LHCN-M2 (cell line): ENCODE measurements at places on chromosomes 4 and X. TPM values are rescaled to one million over a fixed set of nuclear protein-coding genes. Genes with fewer than 3 reads are reported as not detected.

The PLK4 gene
- total RNA-seq = 31.1 and 47.5 TPM in 2 replicates

- no peak for DNase-seq
These were observed 636.0 kb upstream of the NDST4 start for GRCh38 chr4:115749404-115749803.

The RNF175 gene
- total RNA-seq = not detected in 2 replicates

DNA sequence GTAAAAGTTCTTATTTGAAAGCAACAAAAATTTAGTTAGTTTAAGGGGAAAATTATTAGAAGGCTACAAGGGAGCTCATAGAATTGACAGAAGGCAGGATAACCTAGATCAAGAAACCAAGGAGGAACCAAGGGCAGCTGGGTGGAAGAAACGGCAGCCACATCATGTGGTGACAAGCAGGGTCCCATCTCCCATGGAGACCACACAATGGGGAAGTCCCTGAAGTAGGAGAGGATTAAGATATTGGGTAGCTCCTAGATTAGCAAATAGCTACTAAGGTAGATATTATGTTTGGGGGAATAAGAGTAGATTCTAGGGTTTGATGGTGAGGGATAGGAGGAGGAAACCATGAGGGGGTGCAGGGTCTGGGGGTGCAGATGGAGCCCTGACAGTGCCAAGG, 48.0 kb upstream of the TMEM154 start:
- DNase-seq = no peak

The SH3BP2 gene
- total RNA-seq = 26.9 and 31.7 TPM in 2 replicates

The SORCS2 gene
- 0.52 and 0.90 TPM in 2 replicates for total RNA-seq

GRCh38 chr4:13529128-13529919, 15.0 kb downstream of the NKX3-2 start:
- no peak for DNase-seq

DNA sequence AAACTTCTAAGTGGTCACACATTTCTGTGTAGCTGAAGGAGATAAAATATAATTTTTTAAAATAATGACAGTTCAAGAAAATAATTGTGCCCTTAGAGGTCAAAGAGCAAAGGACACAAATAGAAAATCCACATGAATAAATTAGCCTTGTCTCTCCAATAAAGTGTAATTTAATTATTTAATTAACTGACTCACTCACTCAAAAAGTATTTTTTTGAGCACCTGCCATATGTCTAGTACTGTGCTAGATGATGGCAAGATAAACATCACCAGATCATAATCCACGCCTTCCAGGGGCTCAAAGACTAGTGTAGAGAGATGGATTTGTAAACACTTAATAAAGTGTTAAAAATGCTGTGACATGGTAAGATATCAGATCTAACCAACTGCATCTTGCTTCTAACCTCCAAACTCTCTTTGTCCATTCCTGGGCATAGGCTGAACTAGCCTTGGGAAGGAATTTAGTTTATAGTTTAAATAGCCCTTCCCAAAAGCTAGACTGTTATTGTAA, 112.5 kb downstream of the SCLT1 start:
- peak; percentile 1 for DNase-seq

The PDE5A gene
- total RNA-seq = 1.6 TPM in 2 replicates

The ARR3 gene
- not detected in 2 replicates for total RNA-seq

The SLC25A6 gene
- total RNA-seq = 248 and 328 TPM in 2 replicates

GRCh38 chrX:111837197-111837596, 38.8 kb upstream of the TRPC5OS start:
- DNase-seq = no peak

The FRG2 gene
- not detected in 2 replicates for total RNA-seq

- DNase-seq = no peak
These were observed 89.2 kb downstream of the PJA1 start for GRCh38 chrX:69076088-69076487.

DNA sequence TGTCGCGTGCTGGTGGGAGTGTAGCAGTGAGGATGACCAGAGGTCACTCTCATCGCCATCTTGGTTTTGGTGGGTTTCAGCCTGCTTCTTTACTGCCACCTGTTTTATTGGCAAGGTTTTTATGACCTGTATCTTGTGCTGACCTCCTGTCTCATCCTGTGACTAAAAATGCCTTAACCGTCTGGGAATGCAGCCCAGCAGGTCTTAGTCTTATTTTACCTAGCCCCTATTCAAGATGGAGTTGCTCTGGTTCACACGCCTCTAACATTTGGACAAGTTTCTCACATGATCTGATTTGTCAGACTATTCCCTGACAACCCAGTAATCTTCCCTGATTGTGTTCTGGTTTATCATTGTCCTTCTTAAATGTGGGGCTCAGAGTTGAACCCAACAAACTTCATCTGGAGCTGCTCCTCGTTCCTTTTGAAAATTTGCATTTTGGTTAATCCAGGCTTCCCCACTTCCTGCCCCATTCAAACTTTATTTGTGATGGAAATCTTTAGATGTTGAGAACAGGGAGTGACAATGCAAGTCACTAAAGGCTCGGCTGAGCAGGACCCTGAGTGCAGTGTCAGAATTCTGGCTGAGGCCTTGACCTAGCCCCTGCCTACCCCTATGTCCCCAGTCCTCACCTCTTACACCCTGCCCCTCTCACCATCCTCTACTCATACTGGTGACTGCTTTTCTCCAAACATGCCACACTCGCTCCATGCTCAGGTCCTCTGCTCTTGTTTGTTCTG, 226.8 kb downstream of the STIM2 start:
- no peak for DNase-seq

The COL4A6 gene
- total RNA-seq = 0.75 and 0.83 TPM in 2 replicates

DNA sequence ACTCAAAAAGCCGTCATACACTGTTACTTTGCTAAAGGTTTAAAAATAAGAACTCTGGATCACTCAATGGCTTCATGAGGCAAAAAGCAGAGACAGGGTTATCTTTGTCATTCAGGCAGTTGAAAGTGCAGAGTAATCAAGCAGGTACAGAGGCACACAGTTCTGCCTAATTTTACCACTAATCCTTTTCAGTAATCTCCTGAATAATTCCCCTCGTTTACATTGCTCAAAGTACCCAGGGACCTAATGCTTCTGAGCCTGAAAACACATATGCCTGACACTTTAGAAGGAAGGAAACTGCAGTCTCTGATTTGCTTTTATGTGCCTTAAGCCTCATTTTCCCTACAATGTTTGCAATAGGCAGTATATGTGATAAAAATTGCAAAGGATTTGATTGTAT, 71.4 kb upstream of the TRAM1L1 start:
- DNase-seq = no peak

The LNX1 gene
- 10.8 and 15.0 TPM in 2 replicates for total RNA-seq

The CTAG1B gene
- not detected in 2 replicates for total RNA-seq

DNA sequence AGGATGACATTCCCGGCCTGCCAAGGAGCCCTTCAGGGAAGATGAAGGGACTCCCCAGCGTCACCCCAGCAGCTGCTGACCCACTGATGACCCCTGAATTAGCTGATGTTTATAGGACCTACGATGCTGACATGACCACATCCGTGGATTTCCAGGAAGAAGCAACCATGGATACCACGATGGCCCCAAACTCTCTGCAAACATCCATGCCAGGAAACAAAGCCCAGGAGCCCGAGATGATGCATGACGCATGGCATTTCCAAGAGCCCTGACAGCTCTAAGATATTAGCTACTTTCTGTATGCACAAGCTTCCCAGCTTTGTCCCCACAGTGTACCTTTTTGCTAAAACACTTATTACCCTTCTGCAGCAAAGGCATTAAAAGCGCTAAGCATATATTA, 14.4 kb downstream of the AMBN start:
- peak; percentile 26 for DNase-seq

DNA sequence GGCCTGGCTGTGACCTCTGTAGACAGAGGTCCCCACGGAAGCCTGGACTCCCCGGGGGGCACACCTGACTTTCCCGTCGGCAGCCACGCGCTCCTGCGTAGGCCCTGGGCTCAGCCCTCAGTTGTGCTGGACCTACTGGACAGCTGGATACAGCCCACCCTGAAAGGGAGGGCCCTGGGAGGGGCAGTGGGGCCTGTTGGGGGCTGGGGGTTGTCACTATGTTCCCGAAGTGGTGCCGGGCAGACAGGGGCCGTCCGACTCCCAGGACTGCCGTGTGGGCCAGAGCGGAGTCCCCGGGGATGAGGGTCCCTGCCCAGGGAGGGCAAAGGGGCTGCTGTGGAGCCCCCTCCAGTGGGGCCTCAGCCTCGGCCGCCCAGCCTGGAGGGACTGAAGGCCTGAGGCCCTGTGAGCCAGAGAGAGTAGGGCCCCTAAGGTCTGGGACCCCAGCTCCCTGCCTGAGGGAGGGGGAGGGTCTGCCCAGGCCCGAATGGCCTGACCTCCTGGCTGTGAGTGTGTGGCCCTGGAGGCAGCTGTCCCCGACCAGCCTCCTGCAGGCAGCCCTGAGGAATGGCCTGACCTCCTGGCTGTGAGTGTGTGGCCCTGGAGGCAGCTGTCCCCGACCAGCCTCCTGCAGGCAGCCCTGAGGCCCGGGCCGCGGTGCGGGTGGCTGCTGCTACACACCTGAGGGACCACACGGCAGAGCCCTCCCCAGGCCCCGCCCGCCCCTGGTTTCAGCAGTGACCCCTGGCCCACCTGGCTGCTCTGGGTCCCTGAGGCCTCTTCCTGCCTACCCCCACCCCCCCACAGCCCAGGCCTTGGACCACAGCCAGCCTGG, 25.8 kb downstream of the FGFRL1 start:
- DNase-seq = no peak

DNA sequence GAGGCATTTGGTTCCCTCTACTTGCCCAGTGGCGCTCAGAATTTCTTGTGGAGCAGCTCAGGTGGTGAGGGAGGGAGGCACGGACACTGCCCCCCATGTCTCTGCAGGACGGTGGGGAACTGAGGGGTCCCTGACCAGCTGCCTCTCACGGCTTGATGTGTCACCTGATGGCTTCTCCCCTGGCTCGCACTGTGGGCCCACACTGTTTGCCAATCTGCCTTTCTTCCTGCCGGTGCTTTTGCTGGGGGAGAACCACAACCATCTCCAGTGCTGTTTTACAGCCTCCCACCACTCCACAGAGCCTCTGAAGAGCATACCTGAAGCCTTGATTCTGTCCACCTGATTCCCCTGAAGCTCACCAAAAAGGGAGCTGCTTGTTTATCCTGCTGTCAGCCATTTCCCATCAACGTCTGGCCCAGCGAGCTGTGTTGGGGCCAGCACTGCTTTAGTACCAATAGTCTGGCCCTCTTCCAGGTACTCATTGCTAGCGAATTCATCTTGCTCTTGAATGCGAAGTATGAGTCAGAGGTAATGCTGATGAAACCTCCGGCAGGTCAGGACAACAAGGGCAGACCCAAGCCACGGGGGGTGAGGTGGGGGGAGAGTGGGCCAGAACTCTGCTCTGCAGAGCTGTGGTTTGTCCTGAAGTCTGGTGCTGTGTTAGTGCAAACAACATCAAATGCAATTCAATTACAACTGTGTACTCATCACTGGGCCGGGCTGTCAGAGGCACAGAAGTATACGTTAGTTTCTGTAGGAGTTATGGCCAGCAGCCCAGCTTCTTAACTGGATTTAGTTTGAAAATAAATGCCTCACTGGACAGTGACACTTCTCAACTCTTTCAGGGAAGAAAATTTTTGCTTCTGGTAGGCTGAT, 208.3 kb upstream of the JADE1 start:
- DNase-seq = peak; percentile 97

DNA sequence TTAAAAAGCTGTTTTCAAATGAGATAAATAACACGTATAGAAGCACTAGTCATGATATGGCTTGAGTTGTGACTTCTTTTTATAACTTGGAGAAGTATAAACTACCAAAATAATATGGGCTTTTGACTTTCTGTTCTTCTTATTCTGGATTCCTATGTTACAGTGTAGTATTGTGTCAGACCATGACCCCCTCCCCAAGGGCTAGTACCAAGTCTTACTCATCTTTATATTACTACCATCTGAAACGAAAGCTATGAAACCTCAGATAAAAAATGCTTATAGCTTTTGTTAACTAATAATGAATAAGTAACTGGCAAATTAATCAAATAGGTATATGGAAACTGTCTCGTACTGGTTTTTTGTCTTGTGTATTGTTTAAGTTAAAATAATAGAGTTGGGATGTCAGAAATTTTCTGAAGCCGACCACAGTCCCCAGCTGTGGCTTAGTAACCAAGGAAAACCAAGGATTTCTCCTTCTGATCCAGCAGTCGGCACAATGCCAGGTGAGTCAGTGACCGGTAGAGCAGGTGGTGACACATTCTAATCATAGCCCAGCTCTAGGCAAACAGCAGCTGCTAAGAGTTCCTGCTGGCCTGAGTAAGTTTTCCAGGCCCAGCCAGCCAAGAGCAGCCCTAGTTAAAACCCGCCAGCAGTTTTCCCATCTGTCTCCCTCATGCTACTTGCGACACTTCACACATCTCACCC, 163.3 kb upstream of the PRDX4 start:
- peak; percentile 98 for DNase-seq

DNA sequence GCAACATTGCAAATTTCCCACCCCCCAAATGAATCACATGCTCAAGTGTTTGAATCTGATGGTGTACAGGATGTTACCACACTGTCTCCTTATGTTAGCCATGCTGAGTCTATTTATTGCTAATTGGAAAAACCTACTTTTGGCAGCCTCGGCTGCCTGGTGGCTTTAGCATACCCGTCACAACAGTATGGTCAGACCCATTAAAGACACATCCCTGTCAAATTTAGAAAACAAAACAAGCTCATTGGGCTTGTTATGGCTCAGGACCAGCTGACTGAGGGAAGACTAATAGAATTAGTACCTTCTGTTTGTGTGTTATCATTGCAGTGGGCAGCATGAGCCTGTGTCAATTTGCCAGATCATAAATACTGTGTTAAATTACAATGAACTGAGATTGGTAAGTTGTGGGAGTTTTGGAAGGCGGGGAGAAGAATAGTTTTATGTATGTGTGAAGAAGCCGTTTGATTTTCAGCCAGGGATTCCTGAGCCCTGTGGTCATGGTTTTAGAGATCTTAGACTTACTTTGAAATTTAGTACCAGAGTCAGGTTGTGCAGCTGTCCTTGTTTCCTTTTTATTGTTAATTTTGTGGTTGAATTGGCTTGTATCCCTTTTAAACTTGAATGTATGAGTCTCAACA, 66.8 kb downstream of the POLA1 start:
- DNase-seq = peak; percentile 81

The NDP gene
- 1.1 and 1.8 TPM in 2 replicates for total RNA-seq

DNA sequence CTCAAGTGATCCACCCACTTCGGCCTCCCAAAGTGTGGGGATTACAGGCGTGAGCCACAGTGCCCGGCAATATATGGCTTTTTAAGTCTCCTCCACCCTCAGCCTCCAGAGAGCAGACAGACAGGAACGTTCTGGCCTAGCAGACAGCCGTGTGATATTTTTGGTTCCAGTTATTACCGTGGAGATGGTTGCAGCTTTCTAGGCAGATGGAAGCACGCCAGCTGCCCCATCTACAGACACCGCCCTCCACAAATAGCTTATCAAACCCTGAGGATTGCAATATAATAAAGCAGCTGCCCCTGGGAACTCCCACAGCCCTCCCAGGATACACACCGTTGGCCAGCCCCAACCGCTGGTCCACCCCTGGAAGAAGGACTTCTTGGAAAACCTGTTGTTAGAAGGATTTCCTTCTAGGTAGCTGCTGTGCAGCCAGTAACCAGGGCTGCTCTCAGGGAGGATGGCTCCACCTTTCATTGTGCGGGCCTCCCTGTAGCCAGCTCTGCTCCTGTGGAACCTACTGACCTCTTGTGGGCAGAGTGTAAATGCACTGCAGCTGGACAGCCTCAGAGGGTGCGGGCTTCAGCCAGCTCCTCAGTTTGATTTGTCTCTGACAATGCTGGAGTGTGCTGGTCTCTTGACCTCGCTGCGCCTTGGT, 44.0 kb downstream of the SLC25A5 start:
- DNase-seq = peak; percentile 62

GRCh38 chrX:16931371-16931770, 15.1 kb upstream of the REPS2 start:
- DNase-seq = no peak
